ENCODE measurements at places on chromosomes 6 and 20. TPM values are rescaled to one million over a fixed set of nuclear protein-coding genes. Genes with fewer than 3 reads are reported as not detected.

DNA sequence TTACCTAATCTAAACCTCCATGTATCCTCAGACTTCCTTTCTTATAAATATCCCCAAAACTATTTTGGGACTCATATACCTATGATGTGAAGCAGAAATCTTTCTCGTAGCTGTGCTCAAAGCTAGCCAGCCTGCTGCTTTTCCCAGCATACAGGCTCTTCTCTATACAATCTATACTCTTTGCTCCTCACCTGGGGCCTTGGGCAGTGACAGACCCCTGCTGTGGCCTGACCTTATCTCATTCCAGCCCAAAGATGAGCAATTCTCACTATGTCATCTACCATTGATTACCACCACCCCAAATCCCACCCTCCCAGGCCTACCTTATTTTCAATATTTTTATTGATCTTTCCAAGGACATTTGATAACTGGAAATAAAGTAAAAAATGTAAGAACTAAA, 83.2 kb upstream of the FBXL4 start:
- no peaks in the 10 kb centered on the region for H3K36me3 ChIP-seq
- no peak overlapping the region for H3K4me3 ChIP-seq

Gene FKBP1C
- 0.49 TPM for total RNA-seq

Gene HSPA1L
- total RNA-seq = 4.1 TPM

- H3K27ac ChIP-seq = no peak overlapping the region
- H3K4me1 ChIP-seq = no peaks in the 10 kb centered on the region
- H3K36me3 ChIP-seq = peaks cover 19% of the 10 kb centered on the region
- H3K27me3 ChIP-seq = no peaks in the 10 kb centered on the region
These were observed 7.5 kb downstream of the ESF1 start for GRCh38 chr20:13777171-13777601.

DNA sequence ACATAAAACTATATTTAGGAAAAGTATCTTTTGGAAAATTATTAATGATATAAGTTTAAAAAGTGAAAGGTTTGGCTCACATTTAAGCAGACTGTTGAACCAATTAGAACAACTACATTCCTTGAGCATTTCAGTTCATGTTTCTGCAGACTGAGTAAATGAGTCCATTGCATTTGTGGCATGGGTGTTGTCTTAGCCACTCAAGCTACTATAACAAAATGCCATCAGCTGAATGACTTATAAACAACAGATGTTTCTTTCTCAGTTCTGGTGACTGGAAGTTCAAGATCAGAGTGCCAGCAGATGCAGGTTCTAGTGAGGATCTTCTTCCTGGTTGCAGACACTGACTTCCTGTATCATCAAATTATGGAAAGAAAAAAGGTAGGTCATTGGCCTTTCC, 67.1 kb upstream of the SLC2A12 start:
- no peaks in the 10 kb centered on the region for H3K4me1 ChIP-seq
- no peak overlapping the region for H3K4me3 ChIP-seq
- no peak overlapping the region for H3K27ac ChIP-seq
- no peak for DNase-seq

Gene E2F1
- total RNA-seq = 0.67 TPM

Gene ZFP64
- 13.4 TPM for total RNA-seq

GRCh38 chr6:138923561-138923960, 64.5 kb downstream of the REPS1 start:
- peaks cover 1% of the 10 kb centered on the region for H3K36me3 ChIP-seq
- H3K27ac ChIP-seq = no peak overlapping the region
- no peak overlapping the region for H3K4me3 ChIP-seq
- H3K4me1 ChIP-seq = no peaks in the 10 kb centered on the region
- DNase-seq = no peak

GRCh38 chr6:63340351-63340750, 20.6 kb upstream of the LGSN start:
- H3K4me3 ChIP-seq = no peak overlapping the region
- no peaks in the 10 kb centered on the region for H3K4me1 ChIP-seq
- H3K27me3 ChIP-seq = no peaks in the 10 kb centered on the region
- no peak overlapping the region for H3K27ac ChIP-seq

- peaks cover 26% of the 10 kb centered on the region for H3K4me1 ChIP-seq
- H3K27ac ChIP-seq = no peak overlapping the region
- peak; percentile 51 for DNase-seq
- no peak overlapping the region for H3K4me3 ChIP-seq
- no peaks in the 10 kb centered on the region for H3K27me3 ChIP-seq
These were observed 17.4 kb downstream of the HSPA12B start for GRCh38 chr20:3749689-3750531.

- no peaks in the 10 kb centered on the region for H3K4me1 ChIP-seq
- no peaks in the 10 kb centered on the region for H3K36me3 ChIP-seq
- no peak overlapping the region for H3K27ac ChIP-seq
- H3K27me3 ChIP-seq = no peaks in the 10 kb centered on the region
- H3K4me3 ChIP-seq = no peak overlapping the region
These were observed 59.9 kb downstream of the ENPP1 start for GRCh38 chr6:131867744-131868143.

DNA sequence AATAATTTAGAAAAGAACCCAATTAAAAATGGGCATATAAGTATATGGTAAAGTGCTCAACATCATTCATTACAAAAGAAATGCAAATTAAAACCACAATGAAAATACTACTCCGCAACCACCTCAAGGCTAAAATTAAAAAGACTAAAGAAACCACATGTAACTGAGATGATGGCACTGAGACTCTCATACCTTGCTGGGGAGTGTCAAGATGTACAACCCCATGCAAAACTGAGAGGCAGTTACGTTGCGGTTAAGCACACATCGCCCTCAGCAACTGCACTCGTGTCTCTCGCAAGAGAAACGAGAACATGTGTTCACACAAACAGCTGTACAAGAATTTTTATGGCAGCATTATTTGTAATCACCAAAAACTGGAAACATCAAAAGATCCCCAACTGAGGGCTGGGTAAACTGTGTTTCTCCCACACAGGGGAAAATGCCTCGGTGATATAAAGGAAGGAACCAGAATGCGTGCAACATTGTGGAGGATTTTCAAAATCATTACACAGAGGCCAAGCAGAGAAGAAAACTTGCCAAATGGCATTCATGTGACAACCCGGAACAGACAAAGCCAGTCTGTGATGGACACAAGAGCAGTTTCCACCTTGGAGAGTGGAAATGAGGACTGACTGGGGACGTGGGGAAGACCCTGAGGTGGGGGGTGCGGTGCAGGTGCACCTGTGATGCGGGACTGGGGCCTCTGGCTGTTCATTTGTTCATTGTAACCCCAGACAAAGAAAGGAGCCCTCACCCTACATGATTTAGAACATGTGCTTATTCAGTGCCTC, 144.9 kb downstream of the WDR27 start:
- no peak overlapping the region for H3K27ac ChIP-seq
- H3K36me3 ChIP-seq = no peaks in the 10 kb centered on the region
- H3K27me3 ChIP-seq = no peaks in the 10 kb centered on the region
- no peak for DNase-seq

DNA sequence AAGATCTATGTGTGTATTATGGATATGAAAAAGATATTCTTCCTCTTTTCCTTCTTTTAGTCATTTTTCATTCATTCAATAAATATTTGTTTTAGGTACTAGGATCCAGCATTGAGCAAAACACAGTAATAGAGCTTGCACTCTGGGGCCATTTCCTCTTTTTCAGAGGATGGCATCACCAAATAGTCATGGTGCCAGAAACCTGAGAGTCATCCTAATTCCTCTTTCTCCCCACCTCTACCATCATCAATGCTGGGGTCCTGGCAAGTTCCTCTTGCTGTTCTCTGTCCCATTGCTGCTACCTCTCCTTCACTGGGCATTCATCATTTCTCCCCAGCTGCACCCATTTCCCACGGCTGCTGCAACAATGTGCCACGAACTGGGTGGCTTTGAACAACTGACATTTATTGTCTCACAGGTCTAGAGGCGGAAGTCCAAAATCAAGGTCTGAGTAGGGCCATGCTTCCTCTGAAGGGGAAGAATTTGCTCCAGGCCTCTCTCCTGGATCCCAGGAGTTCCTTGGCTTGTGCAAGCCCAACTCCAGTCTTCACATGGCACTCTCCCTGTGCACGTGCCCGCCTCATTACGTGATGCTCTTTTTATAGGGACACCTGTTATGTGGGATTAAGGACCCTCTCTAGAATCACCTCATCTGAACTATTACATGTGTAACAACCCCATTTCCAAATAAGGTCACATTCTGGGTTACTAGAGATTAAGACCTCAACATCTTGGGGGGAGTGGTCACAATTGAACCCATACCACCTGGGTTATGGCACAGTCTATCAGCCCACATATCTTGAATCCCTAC, 9.5 kb upstream of the IGF2R start:
- H3K4me1 ChIP-seq = peaks cover 8% of the 10 kb centered on the region
- DNase-seq = no peak
- H3K27me3 ChIP-seq = no peaks in the 10 kb centered on the region
- no peaks in the 10 kb centered on the region for H3K36me3 ChIP-seq
- H3K27ac ChIP-seq = peak overlapping the region; percentile 4

DNA sequence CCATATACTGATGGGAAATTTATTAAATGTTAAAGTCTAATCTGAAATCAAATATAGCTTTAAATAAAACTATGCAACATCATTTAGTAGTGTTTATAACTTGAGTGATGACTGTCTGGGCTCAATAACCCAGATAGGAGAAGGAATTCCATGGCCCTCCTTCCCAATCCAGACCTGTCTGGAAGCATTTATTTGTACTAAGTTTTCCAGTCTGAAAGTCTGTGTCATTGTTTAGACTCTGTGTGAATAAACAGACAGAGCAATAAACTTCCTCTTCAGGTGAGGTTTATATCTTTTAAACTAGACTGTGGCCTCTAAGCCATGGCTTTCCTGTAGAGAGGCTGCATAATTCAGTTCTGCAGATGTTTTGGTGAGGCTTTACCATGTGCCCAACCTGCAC, 176.4 kb downstream of the SOX4 start:
- peaks cover 6% of the 10 kb centered on the region for H3K4me1 ChIP-seq
- no peak overlapping the region for H3K4me3 ChIP-seq
- DNase-seq = no peak
- no peaks in the 10 kb centered on the region for H3K27me3 ChIP-seq
- no peak overlapping the region for H3K27ac ChIP-seq

Gene HLA-DRA
- total RNA-seq = 89.9 TPM

Gene KCNS1
- total RNA-seq = 0.78 TPM

DNA sequence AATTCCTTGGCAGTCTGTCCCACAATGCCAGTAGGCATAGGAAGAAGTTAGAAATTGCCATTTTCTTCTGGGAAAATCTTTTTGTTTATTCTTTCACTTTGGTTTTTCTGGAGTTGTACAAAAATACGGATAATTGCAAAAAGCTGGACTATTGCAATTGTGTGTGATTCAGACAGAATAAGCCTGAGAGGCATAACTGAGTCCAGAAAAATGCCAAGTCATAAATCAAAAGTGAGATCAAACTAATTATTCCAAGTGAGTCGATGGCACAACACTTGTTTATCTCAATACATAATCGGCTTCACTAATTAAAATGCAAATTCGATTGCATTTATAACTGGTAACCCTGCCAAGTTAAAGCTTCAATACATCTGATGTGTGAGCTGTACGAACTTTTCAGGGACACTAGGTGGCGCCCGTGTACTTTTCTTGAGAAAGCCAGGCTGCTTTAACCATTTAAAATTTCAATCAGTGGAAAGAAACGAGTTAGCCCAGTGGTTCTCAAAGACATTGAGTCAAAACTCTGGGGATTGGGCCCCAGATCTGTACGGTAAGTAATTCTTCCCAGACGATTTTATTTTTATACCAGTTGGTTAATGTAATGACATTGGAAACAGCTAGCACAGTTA, 102.6 kb downstream of the LAMP5 start:
- no peaks in the 10 kb centered on the region for H3K27me3 ChIP-seq
- no peaks in the 10 kb centered on the region for H3K4me1 ChIP-seq
- peak; percentile 62 for DNase-seq
- no peak overlapping the region for H3K27ac ChIP-seq

DNA sequence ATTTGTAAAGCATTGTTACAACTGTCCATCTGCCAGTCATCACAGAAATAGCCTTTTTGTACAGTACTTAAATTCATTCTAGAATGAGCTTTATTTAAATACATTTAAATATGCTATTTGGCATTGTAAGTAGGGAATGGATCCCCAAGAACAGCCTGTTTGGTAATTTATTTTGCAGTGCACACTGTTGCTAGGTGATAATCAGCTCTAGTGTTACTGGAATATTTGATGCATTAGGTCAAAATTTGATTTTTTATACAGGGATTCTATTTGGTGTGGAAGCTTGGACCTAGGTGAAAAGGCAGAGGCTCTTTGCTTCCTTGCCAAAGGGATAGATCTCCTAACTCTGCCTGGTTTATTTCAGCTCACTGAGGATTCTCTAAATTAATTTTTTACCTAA, 593.7 kb downstream of the EPM2A start:
- H3K36me3 ChIP-seq = no peaks in the 10 kb centered on the region
- H3K27me3 ChIP-seq = no peaks in the 10 kb centered on the region
- DNase-seq = no peak

DNA sequence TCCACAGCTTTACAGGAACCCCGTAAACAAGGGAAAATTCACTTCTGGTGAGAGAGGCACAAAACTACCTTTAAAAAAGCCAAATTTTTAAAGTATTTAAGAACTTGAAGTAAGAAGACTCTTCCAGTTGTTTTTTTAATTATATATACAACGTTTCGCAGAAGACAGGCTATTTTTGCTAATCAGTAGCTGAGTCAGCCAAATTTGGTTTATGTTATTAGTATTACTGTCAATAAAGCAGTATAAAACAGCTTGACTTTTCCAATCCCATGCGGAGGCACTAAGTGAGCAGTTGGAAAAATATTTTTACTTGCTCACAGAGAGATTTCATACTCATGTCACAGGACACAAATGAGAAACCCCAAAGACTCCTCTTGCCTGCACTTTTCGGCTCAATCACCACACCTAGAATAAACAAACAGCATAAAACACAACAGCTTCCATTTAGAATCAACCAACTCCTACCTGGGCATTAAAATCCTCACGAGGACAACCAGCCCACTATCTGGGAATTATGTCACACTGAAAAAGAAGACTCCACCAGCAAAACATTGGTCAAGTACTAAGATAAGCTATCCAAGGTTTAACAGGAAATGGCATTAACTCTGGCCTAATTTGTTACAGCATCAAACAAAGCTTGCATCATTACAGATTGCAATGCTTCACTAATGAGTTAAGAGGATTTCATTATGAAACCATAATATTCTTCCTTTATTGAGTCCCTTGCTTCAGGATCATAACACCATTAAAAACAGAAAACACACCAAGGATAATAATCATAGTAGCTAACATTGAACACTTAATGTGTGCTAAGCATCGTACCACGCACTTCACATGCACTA, 26.3 kb downstream of the ELOVL5 start:
- peak overlapping the region; percentile 27 for H3K27ac ChIP-seq
- H3K4me1 ChIP-seq = peaks cover 52% of the 10 kb centered on the region
- H3K27me3 ChIP-seq = no peaks in the 10 kb centered on the region
- H3K4me3 ChIP-seq = no peak overlapping the region
- H3K36me3 ChIP-seq = no peaks in the 10 kb centered on the region
- DNase-seq = no peak

- DNase-seq = peak; percentile 74
- H3K27ac ChIP-seq = peak within 1 kb of the TSS; percentile 31
- peaks cover 8% of the 10 kb centered on the region for H3K4me1 ChIP-seq
- H3K27me3 ChIP-seq = no peaks in the 10 kb centered on the region
- peak within 1 kb of the TSS; percentile 28 for H3K4me3 ChIP-seq
- H3K36me3 ChIP-seq = no peaks in the 10 kb centered on the region
These were observed at the start of gene PROCR for GRCh38 chr20:35171753-35172433. TSS of gene PROCR (plus strand) at chr20:35172072. CDS start at chr20:35172155, 83 bp downstream.

- H3K27ac ChIP-seq = peak overlapping the region; percentile 66
- no peaks in the 10 kb centered on the region for H3K36me3 ChIP-seq
- H3K4me1 ChIP-seq = peaks cover 5% of the 10 kb centered on the region
- H3K27me3 ChIP-seq = no peaks in the 10 kb centered on the region
- peak; percentile 99 for DNase-seq
- H3K4me3 ChIP-seq = no peak overlapping the region
These were observed 232.9 kb upstream of the SASH1 start for GRCh38 chr6:148109732-148110131.
